ENCODE measurements at places on chromosomes 6 and 20.

- no peak for DNase-seq
Observed at GRCh38 chr6:53797304-53797703, 2.5 kb downstream of the LRRC1 start.

DNA sequence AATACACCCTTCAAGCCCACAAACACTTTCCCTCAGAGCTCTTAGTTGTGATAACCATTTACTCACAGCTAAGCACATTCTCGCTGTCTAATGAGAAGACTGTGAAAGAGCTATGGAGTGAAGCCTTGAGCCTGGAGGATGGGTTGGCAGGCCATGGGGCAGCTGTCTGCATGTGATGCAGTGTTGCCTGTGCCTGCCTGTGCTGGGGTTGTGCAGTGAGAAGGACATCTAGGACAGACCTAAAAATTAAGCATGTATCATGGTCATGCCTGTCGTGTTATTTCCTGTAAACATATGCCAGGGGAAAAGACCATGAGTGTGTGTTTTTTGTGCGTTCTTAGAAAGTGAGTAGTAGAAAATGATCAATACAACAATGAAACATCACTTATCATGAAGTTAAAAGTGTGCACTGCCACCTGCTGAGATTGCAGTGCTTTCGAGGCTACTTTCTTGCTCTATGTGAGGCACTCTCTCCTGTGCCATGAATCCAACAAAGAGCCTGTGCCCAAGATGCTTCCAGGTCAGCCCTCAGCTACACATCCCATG, 8.1 kb upstream of the ZC3H12D start:
- no peak for DNase-seq

DNA sequence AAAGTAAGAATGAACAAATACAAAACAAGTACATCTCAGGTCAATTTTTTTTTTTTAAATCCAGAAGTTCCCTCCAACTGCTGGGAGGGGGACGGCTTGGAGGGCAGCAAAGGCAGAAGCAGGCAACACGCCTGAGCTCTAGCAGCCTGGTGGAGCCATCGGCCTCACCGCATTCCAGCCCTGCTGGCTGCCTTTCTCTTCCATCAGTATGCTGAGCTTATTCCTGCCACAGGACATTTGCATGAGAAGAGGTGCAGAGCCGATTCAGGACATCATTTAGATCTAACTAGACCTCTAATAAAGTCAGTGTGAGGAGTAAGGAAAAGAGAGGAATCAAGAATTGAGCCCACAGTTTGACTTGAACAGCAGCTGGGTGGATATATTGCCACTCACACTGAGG, 318.8 kb downstream of the ZFAND3 start:
- DNase-seq = no peak

- no peak for DNase-seq
Observed at GRCh38 chr20:51389543-51390264, 152.8 kb downstream of the NFATC2 start.

DNA sequence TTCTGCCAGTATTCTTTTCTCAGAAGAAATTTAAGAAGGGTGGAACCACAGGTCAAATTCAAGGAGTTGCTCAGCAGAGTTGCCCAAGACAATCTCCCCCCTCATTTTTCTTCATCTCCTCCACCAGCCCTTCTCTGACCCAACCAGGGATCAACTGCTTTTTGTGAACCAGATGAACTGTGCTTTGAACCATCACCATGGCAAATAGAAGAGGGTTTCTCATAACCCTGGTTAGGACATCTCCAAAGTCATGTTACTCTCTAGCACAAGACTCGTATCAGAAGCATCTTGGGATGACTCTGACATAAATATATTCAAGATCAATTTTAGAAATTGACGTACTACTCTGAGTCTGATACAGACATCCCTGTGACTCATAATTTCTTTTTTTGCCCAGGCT, 130.7 kb downstream of the ALDH8A1 start:
- no peak for DNase-seq

GRCh38 chr20:64090165-64090564, 6.0 kb upstream of the LKAAEAR1 start:
- DNase-seq = no peak

DNA sequence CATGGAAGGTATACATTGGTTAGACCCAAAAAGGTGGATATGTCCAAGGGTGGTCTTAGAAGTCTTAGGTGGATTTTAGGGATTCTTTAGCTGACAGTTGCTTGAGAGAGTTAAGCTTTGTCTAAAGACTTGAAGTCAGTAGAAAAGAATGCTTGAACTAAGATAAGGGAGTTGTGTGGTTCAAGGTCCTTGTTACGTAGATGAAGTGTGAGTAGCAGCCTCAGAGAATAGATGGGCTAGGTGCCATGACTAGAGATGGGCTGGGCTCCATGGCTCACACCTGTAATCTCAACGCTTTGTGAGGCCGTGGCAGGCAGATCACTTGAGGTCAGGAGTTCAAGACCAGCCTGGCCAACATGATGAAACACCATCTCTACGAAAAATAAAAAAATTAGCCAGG, 1.7 kb downstream of the SHLD1 start:
- DNase-seq = no peak

DNA sequence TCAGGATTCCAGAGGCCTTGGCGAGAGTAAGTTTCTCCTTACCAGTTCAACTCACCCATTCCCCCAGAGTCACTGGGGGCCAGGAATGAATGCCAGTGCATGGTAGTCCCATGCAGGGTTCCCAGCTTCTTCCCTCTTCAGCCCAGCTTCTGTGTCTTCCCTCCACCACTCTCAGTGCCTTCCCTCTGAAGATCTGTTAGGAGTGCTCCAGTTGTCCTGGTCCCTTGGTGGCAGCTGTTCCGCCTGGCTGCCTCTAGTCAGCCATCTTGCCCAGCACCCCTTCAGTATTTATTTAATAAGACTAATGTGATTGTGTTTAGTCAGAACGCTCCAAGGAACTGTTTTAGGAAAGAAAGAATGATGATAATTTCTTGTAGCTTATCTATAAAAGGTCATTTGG, 23.1 kb downstream of the FIG4 start:
- DNase-seq = no peak

DNA sequence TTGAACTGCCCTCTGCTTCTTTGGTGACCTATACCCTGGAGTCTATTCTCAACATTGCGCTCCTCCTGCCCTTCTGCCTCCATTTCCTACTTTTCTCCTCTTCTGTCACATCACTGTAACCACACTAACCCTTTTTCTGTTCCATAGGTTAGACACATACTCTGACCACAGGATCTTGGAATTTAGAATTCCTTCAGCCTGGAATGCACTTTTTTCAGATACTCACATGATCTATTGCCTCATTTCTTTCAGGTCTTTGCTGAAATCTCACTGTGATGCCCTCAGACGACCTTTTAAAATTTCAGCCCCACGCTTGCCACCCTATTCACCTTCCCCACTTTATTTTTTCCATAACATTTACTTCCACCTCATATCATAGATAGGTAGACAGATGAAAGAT, 5.1 kb downstream of the VNN1 start:
- no peak for DNase-seq

DNA sequence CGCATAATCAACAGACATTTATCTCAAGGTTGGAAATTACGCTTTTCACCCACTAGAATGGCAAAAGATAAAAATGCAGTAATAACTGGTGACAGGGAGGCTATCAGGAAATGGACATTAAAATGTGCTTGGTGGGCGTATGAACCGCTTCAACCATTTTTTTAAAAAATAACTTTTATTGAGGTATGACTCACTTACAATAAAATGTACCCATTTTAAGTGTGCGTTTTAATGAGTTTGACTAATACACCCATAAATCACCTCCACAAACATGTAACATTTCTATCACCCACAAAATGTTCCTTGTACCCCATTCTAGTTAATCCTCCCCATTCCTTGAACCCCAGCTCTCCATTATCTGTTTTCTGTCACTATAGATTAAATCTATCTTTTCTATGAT, 96.8 kb downstream of the IYD start:
- no peak for DNase-seq

DNA sequence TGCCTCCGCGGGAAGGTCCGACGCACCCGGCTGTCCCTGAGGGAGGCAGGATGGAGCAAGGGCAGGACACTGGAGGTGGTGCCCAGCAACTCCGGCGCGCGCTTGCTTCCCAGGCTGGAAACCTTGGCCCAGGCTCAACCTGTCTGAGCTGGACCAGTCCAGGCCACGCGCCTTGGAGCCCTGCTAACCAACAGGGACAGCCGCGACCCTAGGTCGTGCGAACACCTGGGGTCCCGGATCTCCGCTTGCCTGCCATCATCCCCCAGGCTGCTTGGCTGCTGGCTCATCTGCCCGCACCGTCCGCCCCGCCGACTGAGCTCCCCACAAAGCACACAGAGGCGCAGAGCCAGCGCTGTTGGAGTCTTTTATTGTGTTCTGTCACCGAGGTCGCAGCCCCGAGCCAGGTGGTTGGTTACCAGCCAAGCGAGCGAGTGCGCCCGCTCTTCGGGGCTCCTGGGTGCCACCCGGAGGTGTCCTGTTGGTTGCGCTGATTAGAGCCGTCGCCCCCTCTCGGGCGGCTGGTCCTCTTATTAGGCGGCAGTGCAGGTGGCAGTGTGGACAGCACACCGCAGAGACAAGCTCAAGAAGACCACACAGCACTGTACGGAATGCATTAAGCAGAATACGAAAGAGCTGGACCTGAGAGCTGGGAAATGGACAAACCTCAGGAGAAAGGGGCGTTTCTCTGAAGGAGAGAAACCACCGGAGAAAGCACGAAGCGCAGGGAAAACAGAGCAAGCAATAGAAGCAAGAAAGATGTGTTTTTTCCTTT, 3.8 kb downstream of the COL12A1 start:
- no peak for DNase-seq

- peak; percentile 16 for DNase-seq
Observed at GRCh38 chr6:125748406-125749172, 843 bp upstream of the HEY2 start.

- no peak for DNase-seq
Observed at GRCh38 chr6:89555031-89555430, 83.5 kb downstream of the LYRM2 start.

- DNase-seq = no peak
Observed at GRCh38 chr6:62714112-62714511, 428.1 kb upstream of the KHDRBS2 start.

GRCh38 chr20:4151991-4152695, 136.8 kb upstream of the RNF24 start:
- peak; percentile 79 for DNase-seq

GRCh38 chr6:14799928-14800327, 445.9 kb upstream of the JARID2 start:
- peak; percentile 86 for DNase-seq

DNA sequence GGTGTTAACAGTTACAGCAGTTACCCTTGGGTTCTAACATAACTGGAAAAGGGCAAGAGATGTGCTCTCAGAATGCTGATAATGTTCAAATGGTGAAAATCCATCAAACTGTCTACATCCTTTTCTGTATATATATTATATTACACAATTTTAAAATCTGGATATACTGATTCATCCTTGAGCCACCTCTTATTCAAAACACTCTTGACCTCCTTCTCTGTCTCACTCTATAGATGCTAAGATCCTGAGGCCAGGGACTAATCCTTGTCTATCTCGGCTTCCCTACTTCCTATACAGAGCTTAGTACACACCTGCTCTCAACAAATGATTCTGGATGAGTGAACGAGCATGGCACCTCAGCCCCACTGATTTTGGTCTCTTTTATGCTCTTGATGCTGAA, 47.3 kb downstream of the HIVEP2 start:
- DNase-seq = no peak

DNA sequence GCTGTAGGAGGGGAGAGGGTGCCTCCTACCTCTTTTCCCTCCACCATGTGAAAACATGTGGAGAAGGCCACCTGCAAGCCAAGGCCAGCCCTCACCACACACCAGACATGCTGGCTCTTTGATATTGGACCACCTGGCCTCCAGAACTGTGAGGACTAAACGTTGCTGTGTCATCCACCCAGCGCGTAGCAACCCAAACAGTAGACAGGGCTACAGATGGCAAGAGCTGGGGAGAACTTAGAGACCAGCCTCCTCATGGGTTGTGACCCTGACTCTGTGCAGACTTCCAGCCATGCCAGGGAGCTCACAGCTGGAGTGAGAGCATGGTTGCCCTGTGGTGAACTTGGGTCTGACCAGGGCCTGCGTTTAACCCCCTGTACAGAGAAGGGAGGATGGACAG, 195.9 kb upstream of the CST7 start:
- DNase-seq = no peak

DNA sequence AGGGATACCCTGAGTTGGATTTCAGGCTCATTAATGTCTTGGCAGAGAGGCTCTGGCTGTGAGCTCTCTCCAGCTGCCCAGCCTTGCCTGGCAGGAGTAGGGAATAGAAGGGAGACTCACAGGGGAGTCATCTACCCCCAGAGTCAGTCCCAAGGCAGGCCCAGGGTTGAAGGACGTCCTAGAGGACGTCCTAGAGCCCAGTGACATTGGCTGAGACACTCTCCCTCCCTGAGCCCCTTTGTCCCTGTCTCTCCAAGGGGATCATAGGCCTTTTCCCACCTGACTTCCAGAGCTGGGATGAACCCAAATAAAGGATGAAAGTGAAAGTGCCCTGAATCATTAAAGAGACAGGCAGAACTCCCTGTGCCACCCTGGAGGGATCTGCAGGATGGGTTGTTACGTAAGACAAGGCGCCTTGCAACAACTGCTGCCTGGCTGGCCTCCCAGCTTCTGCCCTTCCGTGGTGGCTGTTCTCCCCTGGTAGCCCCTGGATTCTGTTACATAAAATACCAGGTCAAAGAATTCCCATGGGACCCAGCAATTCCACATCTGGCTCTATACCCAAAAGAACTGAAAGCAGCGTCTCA, 53.6 kb upstream of the SIRPA start:
- peak; percentile 42 for DNase-seq

DNA sequence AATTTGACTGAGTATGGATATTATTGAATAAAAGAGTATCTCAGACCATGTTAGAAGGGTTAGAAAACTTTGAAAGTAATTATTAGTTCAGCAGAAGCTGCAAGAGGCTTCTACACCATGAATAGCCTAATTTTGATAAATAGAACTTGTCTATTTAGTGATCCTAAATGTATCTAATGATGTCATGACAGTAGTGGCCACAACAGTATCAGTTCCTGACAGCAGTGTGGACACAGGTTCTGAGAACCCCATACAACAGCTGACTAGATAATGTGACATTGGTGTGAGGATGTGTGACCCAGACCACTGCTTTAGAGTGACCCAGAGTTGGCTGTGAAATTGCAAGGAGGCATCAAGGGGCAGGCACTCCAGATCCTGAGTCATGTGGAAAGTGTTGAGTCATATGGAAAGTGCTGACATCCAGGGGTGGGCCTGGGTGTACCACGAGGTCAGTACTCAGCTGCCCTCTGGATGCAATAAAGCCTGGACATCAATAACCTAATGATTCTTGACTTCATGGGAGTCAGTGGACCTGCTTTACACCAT, 754.7 kb downstream of the DHX35 start:
- no peak for DNase-seq

- DNase-seq = no peak
Observed at GRCh38 chr6:103720393-103720792, 1139.3 kb downstream of the HACE1 start.

DNA sequence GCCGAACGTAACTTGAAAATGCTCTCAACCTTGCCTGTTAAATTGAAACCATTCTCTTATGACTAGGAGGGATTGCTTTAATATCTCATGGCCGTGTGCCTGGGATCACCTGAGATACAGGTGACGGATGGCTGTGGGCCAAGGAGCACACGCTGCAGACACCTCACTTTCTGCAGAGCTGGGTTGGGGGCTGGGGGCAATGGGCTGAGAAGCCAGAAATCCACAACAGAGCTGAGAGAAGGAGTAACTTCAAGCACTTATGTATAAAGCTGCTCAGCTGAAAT, 170.9 kb downstream of the DTNBP1 start:
- no peak for DNase-seq
